ENCODE measurements at places on chromosomes 5 and 9. TPM values are rescaled to one million over a fixed set of nuclear protein-coding genes. Genes with fewer than 3 reads are reported as not detected.

GRCh38 chr5:106822851-106823250, 847.9 kb downstream of the EFNA5 start:
- no peak for DNase-seq

GRCh38 chr5:74915488-74915887, 49.3 kb upstream of the FAM169A start:
- DNase-seq: no peak

DNA sequence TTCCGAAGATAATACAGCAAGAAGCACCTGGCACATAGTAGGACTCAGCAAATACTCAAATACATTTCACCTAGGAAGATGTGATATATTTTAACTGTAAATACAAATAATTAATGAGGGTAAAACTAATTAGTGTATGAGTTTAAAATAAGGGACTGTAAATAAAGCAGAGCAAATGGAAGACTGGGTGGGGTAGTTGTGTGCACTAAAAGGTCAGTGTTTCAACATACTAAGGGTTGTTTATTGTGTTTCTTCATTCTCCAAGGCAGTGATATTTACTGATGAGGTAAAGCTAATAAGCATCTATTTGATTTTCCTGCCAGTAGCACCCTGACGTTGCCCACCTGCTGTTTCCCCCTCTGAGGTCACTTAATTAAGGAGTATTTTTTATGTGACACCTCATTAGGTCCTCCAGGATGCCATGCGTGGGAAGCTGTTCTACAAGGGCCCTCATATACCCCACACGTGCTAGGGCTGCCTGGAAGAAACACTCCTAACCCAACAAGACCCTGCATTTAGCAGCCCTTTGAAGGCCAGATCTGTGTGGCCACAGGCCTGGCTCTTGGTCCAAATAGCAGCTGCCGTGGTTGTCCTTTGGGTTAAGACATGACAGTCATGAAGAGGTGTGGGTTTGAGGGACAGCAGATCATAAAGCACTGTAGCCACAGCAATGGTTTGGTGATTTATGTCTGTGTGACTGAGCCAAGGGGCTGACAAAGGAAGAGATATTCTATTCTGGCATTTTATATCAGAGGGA, 97.5 kb upstream of the RPS23 start:
- no peak for DNase-seq

- DNase-seq: no peak
These were observed 83.9 kb upstream of the PRRC1 start for GRCh38 chr5:127433526-127433925.

DNA sequence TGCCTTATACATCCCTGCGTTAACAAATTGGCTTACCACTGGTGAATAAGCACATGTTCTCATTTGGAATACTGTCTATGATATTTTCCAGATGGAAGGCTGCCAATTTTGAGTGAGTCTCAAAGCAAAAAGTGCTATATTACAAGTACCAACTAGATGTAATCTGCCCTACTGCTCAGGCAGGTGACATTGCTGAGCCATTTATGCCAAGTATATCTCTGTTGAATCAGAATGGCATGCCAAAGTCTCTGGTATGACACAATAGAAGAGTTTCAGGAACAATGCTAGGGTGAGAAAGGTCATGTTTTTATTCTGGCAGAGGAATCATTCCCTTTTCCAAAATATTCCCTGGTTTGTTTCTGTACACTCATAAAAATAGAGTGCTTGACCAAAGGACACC, 356.5 kb downstream of the CDH9 start:
- no peak for DNase-seq

DNA sequence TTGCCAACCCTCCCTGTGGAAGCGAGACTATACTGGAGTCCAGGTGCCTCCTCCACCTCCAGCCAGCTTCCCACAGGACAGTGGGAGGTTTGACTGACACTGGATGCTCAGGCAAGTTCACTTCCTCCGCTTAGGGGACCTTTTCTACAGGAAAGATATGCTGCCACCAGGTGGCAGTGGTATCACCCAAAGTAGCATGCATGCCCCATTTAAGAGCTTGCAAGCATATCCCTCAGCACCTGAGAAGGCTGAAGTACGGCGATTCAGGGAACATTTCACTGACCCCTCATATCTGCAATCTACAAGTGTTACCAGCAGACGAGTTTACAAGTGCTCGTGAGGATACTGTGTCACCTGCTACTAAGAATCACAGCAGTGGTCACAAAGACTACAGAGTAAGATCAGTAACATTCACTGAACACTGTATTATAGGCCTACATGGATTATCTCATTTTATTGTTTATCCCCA, 75.5 kb downstream of the KLHL3 start:
- DNase-seq: peak; percentile 40

Gene TMEM141
- polyA plus RNA-seq: 62.1 TPM

Gene PNPLA7
- polyA plus RNA-seq: 0.32 TPM

Gene FREM1
- polyA plus RNA-seq: not detected

Gene ICE1
- 19.3 TPM for polyA plus RNA-seq

Gene HRCT1
- polyA plus RNA-seq: not detected

Gene EIF4E1B
- polyA plus RNA-seq: not detected

Gene RXFP3
- polyA plus RNA-seq: not detected

Gene PAEP
- not detected for polyA plus RNA-seq

Gene DND1
- not detected for polyA plus RNA-seq

Gene PPIP5K2
- 42.2 TPM for polyA plus RNA-seq

Measured in immature natural killer cell (primary cell).